ENCODE measurements at places on chromosomes 16 and 17.

DNA sequence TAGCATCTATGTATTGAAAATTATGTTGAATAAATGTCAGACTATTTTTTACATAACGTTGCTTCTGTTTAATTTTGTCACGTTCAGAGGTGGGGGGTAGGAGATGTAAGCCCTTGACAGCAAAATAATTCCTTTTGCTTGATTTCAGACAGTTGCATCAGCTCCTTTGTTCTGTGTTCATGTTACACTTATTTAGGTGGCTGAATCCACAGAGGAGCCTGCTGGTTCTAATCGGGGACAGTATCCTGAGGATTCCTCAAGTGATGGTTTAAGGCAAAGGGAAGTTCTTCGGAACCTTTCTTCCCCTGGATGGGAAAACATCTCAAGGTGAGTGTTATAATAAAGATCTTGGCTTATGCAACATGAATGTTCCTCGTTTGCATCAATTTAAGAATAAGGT, 4.5 kb downstream of the HERPUD1 start:
- no peak for DNase-seq

- peak; percentile 89 for DNase-seq
Measured at GRCh38 chr16:391885-392335, 5.1 kb upstream of the NME4 start.

- no peak for DNase-seq
Measured at GRCh38 chr17:60846175-60846574, 168.5 kb downstream of the BCAS3 start.

GRCh38 chr16:73053364-73054124, 5.6 kb upstream of the ZFHX3 start:
- peak; percentile 82 for DNase-seq

DNA sequence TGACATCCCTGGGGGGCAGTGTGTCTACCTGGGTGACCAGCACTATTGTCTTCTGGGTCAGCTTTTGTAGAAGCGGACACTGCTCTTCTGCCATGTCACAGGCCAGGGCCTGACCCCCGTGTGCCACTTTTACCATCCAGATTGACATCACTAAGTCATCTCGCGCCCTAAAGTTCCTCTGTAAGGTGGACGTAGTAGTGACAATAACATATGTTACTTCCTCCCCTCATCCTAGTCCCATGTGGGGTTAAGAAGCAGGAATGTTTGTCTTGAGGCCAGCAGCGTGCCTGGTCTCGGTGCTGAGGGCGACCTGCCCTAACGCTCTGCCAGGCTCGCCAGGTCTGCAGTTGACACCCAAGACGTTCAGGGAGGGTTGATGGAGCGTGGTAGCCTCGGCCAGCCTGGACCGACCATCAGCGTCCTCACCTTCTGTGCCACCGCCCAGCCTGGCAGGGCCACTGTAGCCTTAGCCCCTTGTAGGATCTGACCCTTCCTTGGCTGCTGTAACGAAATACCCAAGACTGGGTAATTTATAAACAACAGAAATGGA, 20.7 kb downstream of the GAA start:
- DNase-seq, result no peak

- DNase-seq, result peak; percentile 90
Measured at GRCh38 chr16:10961231-10961630, 16.9 kb downstream of the CLEC16A start.

GRCh38 chr17:37888881-37889280, 35.3 kb upstream of the TBC1D3K start:
- DNase-seq, result no peak

- peak; percentile 31 for DNase-seq
Measured at GRCh38 chr17:75240394-75241142, 20.8 kb downstream of the GGA3 start.

DNA sequence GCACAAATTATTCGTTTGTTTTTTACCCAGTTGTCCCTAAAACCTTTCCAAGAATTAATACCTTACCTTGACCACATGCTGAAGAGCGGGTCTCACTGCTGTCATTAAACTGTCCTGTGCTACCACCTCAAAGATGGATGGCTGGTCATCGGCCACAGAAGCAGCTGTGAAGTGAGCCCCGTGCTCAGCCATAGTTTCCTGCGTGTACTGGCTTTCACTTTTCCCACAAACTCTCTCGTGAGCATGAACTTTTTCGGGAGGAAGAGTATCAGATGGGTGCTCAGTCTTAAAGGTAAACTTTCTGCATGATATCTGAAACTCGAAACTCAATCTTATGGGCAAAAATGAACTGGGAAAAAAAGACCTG, 558 bp downstream of the PEX12 start:
- peak; percentile 29 for DNase-seq

GRCh38 chr17:65103896-65104295, 33.3 kb upstream of the RGS9 start:
- peak; percentile 16 for DNase-seq

DNA sequence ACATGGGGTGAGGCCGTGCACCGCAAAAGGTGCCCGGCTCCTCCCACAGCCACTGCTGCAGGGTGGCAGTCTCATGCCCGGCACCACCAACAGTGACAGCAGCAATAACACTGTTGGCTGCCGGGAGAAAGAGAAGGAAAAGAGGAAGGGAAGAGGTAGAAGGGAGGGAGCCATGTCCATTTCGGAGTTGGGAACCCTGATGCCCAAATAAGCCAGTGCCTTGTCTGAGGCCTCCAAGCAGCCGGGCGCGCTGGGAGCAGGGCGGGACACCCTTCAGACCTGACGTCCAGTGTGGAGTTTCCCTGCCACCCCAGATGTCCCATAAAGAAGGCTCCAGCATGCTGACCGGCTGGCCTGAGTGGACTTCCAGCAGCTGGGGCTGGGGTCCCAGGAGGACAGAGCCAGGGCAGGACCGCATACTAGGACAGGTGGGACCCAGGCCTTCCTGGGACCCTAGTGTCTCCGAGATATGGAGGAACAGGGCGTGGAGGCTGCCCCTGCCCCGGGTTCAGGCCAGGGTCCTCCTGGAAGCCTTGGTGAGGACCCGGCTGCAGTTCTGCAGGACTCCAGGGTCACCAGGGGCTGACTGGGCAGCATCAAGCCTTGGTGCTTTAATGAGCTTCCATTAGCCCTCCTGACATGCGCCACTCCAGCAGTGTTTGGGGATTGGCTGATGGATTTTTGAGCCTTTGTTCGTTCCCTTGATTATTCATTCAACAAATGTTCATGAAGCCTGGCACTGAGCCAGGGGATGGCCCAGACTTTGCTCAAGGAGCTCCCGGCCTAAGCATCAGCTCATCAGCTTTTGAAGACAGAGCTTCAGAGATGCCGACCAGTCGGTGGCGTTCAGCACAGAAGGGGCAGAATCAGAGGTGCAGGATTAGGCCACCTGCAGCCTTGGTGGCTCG, 223.6 kb upstream of the CIBAR2 start:
- peak; percentile 62 for DNase-seq
